ENCODE measurements at places on chromosomes 11 and 22. TPM values are rescaled to one million over a fixed set of nuclear protein-coding genes. Genes with fewer than 3 reads are reported as not detected.

Gene DAGLA
- 0.52 TPM for total RNA-seq

- DNase-seq = no peak
These were observed 59.7 kb downstream of the MYH9 start for GRCh38 chr22:36327922-36328551.

DNA sequence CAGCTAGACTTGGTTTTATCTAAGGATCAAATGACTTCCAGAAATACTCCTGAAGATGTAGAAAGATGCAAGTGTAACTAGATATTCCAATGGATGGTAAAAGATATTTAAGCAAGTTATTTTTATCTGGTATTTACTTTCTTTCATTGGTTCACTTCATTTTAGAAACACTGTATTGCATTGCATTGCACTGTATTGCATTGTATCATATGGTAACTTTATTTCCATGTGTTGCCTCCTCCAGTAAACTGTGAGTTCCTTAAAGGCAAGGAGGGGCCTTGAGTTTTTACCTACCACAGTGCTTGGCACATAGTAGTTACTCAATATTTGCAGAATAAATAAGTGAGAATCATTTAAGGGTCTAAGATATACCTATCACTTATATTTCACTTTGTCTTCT lies 31.8 kb upstream of the FLI1 start:
- no peak for DNase-seq

- no peak for DNase-seq
These were observed 572.9 kb downstream of the NTM start for GRCh38 chr11:131943295-131943694.

DNA sequence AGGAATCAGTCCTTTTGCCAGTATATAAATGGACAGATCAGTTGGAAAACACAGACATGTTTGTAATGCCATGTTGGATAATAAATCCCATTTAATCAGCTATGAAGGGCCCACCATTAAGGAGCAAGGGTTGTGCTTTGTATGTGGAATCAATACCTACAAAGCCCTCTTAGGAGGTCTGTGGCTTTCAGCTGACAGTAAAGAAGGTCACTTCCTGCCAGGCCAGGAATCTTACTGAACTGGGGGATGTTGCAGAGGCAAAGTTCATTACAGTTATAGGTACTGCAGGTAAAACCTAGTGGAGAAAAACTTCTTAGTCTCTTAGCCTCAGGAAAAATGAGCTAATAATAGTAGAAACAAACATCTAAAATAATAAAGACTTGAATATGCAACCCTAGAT lies 129.5 kb downstream of the FAM76B start:
- DNase-seq = no peak

DNA sequence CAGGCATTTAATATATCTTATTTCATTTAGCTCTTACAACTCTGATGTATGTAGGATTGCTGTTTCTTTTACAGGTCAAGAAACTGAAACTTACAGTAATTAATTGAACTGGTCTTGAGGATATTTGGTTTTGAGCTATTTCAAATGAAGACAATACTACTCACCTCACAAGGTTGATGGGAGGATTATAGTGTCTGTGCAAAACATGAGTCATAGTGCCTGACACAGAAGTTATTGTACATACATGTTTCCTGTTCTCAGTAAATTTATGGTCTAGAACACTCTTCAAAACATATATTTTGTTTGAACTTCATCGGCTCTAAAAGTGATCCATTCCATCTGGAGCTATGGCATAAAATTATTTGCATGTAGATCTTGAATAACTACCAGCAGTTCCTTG lies 61.9 kb downstream of the CECR2 start:
- no peak for DNase-seq

GRCh38 chr22:39514373-39514973 lies 5.9 kb upstream of the ATF4 start:
- no peak for DNase-seq

GRCh38 chr22:22161924-22162851 lies 82.4 kb upstream of the VPREB1 start:
- DNase-seq = no peak

Gene APOBEC3A
- not detected for total RNA-seq

DNA sequence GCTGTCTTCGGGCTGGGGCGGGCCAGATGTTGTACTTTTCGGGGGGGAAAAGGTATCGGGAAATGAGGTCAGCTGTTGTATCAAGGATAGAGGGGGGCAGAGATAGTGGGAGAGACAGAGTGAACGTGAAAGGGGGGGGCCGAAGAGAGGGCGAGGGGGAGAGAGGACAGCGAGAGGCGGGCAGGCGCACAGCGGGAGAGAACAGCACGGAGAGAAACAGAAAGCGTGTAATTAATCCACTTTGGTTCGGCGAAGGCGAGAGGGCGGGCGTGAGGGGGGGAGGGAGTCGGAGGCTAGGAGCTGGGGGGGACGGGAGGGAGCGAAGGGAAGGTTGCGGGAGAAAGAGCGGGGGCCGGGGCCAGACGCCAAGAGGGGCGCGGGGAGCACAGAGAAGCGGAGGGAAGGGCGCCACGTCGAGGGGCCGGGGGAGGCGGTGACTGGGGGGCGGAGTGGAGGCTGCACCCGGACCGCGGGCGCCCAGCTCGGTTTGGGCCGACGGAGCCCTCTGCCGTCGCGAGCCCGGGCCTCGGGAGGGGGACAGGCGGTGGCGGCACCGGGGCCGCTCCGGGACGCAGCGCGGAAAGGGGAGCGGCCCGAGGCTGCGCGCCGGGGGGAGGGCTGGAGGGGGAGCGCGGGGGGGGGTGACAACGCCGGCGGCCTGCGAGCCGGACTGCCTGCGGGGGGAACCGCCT lies 612 bp downstream of the IGF2 start:
- no peak for DNase-seq

DNA sequence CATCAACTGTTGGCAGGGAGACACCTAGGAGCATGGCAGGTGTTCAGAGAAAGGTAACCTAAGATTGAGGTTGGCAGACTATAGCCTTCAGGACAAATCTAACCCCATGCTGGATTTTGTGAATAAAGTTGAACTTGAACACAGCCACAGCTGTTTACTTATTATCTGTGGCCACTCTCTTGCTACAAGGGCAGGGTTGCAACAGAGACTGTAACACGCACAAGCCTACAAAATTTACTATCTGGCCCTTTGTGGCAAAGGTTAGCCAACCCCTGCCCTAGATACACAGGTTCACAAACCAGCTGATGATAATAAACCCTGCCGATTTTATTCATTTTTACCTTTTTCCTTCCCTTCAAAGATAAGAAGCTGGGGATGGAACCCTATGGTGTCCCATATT lies 2.5 kb downstream of the THYN1 start:
- DNase-seq = no peak

DNA sequence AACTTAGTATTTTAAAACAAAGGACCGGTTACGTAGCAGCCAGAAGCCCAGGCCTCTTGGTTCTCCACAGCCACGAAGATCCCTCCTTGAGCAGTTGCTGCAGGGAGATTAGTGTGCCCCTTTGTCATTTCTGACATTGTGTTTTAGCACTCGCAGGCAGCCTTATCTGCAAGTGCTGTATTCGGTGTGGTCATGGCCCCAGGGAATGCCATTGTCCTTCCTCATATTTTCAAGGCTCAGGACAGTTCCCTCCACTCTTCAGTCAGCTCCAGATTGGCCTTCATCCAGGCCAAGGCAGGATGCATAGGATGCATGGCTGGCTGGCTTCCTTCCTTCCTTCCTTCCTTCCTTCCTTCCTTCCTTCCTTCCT lies 88.5 kb downstream of the ZBTB16 start:
- DNase-seq = no peak

- no peak for DNase-seq
These were observed 45.0 kb upstream of the ANO1 start for GRCh38 chr11:70032943-70033710.

Gene KCNJ11
- 0.74 TPM for total RNA-seq

GRCh38 chr11:72520815-72521214 lies 86.5 kb upstream of the CLPB start:
- DNase-seq = no peak

Gene PNPLA5
- total RNA-seq = not detected

GRCh38 chr11:2423157-2424025 lies 20.9 kb downstream of the TRPM5 start:
- no peak for DNase-seq

Gene UBQLNL
- total RNA-seq = not detected

DNA sequence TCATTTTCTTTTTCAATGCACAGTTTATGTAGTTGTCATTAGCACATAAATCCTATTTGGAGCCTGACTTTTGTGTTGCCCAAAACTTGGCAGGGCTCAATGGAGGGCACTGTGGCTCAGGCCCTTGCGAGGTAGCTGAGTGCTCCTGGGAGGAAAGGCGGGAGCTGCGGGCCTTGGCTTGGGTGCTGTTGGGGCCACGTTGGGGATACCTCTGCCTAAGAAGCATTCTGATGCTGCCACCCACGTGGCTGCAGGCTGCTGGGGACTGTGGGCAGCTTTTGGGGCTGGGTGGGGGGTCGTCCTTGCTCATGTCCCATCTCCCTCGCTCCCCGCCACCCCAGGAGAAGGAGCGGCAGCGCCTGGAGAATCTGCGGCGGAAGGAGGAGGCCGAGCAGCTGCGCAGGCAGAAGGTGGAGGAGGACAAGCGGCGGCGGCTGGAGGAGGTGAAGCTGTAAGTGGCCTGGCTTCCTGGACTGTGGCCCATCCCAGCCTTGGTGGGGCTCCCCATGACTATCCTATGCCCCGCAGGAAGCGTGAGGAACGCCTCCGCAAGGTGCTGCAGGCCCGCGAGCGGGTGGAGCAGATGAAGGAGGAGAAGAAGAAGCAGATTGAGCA lies 20.9 kb downstream of the INCENP start:
- DNase-seq = no peak

DNA sequence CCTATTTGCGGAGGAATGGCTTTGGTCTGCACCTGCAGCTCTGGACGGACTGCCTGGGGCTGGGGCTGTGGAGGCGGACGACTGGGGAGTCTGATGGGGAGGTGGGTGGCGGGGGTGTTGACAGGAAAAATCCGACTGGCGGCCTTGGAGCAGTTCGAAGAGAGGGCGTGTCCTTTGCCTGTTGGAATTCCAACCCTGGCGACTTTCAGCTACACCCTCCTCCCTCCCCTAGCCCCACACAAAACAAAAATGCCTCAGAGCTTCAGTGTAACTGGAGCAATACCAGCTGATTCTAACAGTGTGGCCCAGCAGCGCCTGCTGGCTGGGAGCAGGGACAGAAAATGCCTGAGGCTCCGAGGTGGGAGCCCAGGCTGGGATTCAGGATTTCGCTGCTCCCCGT lies 85.4 kb downstream of the ATXN10 start:
- no peak for DNase-seq

DNA sequence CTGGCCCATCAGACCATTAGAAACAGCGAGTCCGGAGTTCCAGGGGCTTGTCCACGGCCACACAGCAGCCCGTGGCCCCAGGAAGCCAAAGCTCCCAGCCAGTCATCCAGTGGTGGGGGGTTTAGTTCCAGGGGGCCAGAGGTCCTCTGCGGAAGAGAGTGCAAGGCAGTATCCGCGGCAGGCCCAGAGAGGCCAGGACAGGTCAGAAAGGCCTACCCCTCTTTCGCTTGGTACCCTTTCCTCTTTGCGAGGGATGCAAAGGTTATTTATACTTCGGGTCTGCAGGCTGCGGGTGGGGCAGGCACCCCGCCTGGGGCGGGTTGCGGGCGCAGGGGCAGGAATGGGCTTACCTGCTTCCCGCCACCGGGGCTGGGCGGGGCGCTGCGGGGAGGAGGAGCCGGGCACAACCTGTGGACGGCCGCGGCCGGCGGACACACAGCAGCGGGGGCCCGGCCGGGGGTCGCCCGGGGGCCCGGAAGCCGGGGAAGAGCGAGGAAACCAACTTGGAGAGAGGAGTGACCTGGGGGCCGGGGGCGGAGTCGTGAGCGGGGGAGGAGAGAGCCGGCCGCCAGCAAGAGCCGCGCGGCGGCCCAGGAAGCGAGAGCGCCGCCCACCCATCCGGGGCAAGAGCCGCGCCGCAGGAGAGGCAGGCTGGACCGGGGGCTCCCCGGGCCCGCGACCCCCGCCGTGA lies at the start of gene SH3BP1:
SH3BP1 (plus strand) TSS at position 600 of the 691 bp plus-strand sequence. CDS start 119 bp downstream, outside the sequence.
- DNase-seq = no peak

GRCh38 chr11:29005401-29005980 lies 897.3 kb downstream of the METTL15 start:
- no peak for DNase-seq

DNA sequence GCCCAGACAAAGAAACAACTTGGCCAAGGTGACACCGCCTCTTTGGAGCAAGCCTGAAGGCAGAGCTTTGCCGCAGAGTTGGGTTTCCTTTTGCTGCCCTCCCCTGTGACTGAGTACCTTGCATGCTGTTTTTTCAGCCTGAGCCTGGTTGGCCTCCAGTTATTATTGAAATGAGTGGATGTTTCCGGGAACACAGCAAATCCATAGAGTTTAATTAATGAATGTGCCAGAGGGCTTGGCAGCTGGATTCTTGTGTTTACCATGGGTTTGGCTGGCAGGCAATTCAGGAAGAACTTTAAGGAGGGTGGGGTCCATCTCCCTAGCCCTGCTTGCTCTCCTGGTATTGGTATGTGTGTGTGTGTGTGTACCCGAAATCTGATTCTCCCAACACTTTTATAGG lies 65.6 kb upstream of the CRYBB3 start:
- no peak for DNase-seq

GRCh38 chr11:76253416-76253815 lies 47.1 kb upstream of the WNT11 start:
- no peak for DNase-seq

DNA sequence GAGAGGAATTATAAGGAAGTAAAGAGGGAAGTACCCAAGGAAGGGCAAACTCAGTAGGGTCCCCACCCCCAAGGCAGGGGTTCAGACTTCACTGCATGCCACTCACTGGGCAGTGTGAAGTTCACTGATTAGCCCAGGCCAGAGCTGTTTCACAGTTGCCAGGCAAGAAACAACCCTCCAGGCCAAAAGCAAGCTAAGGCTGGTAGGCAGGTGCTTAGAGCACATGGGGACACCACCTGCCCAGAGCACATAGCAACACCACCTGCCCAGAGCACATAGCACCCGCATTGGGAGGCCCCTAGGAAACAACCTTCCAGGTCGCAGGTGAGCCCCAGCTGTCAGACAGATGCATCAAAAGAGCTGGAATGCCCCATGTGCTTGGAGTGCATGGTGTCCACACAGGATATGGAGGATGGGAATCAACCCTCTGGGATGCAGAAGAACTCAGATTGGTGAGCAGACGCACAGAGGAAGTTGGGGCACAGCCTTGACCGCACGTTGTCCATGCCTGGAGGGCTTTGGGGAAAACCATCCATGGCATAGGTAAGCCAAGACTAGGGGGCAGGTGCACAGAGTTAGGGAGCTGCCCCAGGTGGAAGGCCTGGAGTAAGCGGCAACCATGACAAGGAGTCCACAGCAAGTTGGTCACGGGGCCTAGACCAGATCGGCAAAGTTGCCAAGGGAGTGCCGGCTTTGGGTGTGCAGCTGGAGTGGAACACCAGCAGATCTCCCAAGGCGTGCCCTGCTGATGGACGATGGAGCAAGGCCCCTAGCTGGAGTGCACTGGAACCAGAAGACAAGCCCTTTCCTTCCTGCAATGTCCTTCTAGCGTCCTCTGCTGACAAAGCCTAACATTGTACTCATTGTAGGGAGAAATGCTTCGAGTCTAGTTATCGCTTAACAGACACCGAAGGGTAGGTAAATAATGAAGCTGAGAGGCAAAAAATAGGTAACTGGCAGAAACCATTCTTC lies 7.8 kb upstream of the TMEM216 start:
- DNase-seq = no peak

Gene LMNTD2
- total RNA-seq = 1.8 TPM
